NCI-H524 treated with DMSO at 0.1 percent for 48 hours (cell line): ENCODE measurements at places on chromosomes 1 and 21.

- no peak for DNase-seq
Observed at GRCh38 chr1:244865028-244865371, 657 bp upstream of the HNRNPU start.

GRCh38 chr1:162023181-162023546 is 505 bp downstream of the OLFML2B start:
- DNase-seq: no peak

DNA sequence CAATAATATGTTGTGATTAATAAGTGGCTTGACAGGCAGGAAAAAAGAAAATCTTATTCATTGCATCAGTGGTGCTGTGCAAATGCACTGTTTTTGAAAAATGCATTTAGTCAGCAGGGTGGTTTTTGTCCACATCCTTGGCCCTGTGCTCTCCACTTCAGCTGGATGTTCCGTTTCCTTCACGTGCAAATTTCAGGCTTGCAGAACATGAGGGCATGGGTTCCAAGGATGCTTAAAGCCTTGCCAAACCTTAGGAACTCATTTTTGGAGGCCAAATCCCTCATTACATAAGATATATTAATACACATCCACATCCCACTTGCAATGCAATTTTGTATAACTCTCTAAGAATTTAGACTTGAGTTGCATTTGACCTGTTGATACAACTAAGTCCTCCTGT is 410.1 kb downstream of the PRDM2 start:
- no peak for DNase-seq

GRCh38 chr1:153352523-153352922 is 3.9 kb upstream of the PGLYRP4 start:
- peak; percentile 22 for DNase-seq

DNA sequence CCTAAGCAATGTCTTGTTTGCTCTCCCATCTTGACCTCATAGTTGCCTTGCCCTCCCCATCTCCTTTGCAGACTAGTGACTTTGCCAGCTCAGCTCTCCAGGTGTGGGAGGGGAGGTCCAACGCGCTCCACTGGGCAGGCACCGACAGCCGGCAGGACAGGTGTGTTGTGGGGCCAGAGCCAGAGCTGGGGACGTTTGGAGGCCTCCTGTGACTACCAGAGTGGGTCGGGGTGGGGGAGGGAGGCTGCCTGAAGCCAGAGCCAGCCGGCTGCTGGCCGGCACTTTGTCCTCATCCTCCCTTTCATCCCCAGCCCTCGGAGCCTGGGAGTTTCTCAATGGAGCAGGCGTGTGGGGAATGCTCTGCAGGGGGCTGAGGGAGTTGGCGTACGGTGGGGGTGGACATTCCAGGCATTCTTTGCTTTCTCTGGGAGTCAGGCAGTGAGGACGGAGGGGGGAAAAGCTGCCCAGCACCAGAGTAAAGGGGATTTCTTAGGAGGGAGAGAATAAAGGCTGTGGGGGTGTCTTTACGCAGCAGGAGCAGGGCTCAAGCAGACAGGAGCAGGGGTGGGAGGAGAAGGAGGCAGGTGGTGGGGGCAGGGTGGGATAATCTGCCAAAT is 20.2 kb downstream of the NUAK2 start:
- no peak for DNase-seq

DNA sequence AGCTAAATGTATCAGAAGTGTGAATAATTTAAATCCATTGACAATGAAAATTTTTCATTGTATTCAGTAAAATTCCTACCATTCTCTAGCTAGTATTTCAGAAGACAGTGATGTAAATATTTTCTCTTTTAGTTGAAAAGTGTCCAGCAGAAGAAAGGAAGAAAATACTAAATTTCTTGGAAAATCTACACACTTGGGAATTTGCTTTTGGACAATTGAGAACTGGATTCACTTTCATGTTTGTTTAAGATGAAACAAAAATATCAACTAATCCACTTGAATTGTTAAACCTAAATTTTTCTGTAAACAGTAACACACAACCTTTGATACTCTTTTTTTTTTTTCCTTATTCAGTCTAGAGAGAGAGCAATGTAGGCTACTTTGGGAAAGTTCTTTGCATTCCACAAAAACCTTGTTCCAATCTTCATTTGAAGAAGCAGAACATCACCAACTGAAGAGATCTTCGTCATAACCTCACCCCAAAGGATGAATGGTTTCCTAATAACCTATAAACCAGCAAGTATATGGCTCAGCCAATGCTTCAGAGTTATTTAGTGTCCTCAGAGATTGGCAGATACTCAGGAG is 155.1 kb upstream of the GORAB start:
- DNase-seq: no peak

- DNase-seq: no peak
Observed at GRCh38 chr1:12456979-12457378, 161.0 kb downstream of the DHRS3 start.

GRCh38 chr1:116195077-116195868 is 84.1 kb downstream of the MAB21L3 start:
- DNase-seq: no peak

GRCh38 chr1:168556647-168557046 is 12.8 kb upstream of the XCL2 start:
- no peak for DNase-seq

DNA sequence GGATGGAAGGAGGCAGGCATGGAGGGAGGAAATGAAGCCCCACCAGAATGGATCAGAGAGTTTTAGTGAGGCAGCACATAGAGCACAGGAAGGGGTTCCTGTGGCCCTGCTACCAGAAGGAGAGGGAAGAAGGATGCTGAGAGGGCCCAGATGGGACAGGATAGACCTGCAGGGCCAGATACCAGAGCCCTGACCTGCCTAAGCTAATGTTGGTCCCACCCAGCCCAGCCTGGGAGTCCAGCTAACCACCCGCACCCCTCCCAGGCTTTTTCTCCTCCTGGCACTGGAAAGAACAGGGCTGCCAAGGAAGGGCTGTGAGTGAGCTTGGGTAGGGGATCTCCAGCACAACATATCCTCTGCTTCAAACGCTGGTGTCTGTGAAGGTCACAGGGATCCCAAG is 6.9 kb downstream of the NECTIN4 start:
- no peak for DNase-seq

GRCh38 chr1:50109647-50110075 is 941 bp downstream of the ELAVL4 start:
- no peak for DNase-seq

DNA sequence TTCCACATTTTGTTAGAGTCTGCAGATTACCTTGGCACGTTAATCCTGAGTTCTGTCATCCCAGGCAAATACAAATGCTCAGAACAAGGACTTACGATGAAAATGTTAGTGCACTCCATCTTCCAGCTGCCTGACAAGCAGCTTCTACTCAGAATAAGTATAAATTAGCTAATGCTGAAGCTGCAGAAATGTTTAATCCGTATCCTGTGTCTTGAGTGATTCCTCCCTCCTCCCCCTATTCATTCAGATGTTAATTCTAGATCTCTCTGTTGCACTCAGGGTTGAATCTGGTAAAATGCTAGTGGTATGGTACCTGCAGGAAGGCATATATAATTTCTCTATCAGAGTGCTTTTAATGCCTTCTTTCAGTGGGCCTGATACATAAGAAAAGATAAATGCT is 39.8 kb downstream of the CNN3 start:
- no peak for DNase-seq

DNA sequence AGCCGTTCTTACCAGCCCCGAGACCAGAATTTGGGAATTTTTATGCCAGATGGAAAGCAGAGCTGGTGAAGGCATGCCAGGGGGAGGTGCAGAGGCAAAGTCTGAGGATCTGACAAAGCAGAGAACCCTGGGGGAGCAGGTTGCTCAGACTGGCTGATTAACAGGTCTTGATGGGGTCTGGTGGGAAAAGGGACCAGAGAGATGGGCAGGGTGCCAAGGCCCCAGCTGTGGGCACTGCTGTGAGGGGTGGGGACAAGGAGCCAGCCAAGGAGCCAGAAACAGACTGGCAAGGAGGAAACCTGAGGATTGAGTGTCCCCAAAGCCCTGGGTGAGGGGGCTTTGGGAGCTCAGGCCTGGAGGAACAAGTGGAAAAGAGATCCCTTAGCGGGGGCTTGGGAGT is 21.4 kb downstream of the RPS6KA1 start:
- DNase-seq: no peak

DNA sequence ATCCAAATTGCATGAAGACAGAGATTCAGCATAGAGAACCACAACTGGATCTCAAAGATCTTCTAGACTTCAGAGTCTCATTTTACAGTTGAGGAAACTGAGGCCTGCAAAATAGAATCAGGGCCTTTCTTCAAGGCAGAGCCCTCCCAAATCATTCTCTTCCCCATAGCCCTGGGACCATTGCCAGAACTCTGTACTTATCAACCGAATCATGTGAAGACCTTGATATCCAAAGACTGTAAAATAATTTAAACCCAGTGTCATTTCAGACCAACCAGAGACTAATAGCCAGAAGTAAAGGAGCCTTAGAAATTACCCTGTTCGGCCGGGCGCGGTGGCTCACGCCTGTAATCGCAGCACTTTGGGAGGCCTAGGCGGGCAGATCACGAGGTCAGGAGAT is 90.1 kb downstream of the DTL start:
- DNase-seq: no peak

DNA sequence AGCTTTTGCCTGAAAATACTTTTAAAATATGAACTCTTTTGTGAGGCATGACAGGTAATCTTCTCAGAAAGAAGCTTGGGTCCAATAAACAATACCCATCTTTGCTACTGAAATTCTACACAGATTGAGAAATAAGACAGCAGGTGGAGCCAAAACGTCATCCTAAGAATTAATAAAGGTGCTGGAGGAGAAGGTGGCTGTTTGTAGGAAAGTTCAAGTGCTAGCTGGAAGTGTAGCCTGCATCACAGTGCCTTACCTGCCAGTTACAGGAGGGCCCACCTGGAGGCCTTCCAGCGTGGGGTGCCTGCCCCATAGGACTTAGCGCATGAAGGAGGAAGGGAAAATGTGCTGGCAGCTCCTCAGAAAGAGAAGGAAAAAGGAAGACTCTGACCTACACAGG is 93.7 kb downstream of the TTC3 start:
- peak; percentile 14 for DNase-seq

DNA sequence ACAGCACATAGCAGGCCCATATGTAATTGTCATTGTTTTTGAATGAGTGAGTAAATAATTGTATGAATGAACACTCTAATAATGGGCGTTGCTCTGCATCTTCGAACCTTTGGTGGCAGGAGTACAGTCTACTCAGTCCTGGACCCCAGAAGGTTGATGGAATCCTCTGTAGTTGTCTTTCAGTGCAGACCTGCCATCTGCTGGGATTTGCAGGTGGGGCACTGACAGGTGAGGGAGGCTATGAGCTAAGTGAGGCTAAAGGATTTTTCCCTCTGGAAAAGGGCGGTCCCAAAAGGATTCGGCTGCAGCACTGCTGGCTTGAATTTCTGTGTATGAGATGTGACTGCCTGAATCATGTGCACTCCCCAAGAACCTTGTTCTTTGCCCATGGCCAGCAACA is 53.4 kb downstream of the PLXNA2 start:
- DNase-seq: no peak

DNA sequence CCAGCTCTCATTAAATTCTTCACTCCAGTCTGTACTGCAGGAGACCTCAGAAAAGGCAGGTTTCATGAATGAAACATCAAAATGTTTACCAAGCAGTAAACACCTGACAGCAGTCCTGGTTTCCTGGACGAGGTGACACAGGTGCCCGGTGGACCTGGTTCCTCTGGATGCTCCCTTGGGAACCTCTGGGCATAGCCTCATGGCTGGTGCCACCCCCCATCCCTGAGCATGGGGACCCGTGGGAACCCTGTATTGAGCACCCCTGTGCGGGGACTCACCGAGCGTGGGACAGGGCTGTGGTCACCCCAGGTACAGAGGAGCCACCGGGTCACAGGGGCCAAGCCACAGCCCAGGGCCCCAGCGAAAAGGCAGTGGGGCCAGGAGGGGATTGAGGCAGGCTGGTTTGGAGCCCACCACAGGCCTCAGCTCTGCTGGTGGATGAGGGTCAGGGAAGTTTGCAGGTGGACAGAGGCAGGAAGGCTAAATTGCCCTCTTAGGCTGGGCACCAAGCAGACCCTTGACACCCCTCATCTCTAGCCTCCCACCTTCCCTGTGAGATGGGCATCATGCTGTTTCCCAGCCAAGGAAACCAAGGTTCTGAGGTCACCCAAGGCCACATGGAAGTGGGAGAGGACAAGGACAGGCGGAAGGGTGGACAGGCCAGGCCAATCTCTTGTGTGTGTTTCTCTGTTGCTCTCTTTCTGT is 158.4 kb downstream of the PTPRU start:
- DNase-seq: no peak

GRCh38 chr1:226582966-226583365 is 34.4 kb downstream of the STUM start:
- DNase-seq: no peak

GRCh38 chr1:3145532-3146325 is 76.7 kb downstream of the PRDM16 start:
- no peak for DNase-seq

DNA sequence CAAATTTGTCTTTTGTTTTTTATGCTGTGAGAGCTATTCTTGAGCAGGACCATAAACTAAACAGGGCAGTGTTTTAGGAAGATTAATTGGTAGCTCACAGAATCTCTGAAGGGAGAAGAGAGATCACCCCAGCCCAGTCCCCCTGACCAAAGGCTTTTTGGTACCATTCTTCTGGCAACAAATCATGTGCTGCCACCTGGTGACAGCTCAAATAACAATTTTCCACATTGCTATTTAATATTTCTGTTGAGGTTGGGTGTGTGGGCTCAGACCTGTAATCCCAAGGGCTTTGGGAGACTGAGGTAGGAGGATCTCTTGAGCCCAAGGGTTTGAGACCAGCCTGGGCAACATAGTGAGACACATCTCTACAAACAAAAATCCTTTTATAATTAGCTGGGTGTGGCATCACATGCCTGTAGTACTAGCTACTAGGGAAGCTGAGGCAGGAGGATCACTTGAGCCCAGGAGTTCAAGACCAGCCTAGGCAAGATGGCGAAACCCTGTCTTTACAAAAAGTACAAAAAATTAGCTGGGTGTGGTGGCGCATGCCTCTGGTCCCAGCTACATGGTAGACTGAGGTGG is 2.2 kb upstream of the TESK2 start:
- no peak for DNase-seq

DNA sequence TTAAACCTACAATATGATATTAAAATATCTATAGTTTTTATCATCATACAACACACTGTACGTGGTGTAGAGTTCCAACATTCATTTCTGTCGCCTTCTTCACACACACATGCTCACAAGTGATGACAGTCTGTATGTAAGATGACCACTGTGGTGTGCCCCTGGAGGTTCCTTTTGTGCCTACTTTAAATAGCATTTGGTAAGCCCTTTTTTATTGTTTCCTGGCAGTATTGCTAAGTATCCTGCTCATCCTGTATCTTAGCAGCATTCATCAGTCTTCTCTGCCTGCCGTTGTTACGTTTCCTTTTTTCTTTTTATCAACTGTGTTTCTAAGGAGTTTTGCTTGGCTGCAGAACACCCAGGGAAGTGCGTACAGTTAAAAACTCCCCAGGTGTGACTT is 231.4 kb downstream of the CHRM3 start:
- no peak for DNase-seq

- no peak for DNase-seq
Observed at GRCh38 chr1:183607322-183607980, 17.2 kb upstream of the NCF2 start.

DNA sequence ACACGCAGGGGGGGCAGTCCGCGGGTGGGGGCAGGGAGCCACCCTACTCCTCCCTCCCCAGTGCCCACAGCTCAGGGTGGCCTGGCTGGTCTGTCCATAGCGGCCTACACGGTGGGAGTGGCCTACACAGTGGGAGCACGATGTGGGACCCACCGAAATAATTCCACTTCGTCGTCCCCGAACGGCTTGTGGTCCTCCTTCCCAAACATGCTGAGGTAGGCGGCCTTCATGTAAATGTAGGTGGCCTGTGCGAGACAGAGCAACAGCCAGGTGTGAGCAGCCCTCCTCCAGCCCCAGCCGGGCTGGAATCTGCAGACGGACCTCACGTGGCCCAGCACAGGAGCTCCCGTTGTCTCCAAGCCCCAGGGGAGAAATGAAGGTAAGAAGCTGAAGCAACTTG is 34.4 kb downstream of the TTC39A start:
- DNase-seq: no peak
